CD4-positive, alpha-beta T cell treated with Interferon gamma for 1 hour (primary cell): ENCODE measurements at places on chromosomes 12 and 14.

DNA sequence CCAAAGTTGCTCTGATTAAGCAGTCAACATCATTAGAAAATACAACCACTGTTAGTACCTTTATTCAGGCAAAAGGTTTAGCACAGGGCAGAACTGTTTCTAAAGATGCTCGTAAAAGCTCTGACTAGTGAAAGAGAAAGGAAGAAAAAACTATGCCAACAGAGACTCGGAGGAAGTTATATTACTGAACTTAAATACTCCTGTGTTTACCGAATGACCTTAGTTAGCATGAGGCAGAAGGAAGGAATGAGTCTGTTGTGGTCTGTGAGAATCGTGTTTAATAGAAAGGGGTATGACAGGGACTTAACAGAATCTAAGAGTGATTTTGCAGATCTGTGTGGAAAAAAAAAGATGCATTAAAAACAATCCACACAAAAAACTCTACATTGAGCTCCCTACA, 84.1 kb upstream of the OVCH1 start:
- no peak for DNase-seq

DNA sequence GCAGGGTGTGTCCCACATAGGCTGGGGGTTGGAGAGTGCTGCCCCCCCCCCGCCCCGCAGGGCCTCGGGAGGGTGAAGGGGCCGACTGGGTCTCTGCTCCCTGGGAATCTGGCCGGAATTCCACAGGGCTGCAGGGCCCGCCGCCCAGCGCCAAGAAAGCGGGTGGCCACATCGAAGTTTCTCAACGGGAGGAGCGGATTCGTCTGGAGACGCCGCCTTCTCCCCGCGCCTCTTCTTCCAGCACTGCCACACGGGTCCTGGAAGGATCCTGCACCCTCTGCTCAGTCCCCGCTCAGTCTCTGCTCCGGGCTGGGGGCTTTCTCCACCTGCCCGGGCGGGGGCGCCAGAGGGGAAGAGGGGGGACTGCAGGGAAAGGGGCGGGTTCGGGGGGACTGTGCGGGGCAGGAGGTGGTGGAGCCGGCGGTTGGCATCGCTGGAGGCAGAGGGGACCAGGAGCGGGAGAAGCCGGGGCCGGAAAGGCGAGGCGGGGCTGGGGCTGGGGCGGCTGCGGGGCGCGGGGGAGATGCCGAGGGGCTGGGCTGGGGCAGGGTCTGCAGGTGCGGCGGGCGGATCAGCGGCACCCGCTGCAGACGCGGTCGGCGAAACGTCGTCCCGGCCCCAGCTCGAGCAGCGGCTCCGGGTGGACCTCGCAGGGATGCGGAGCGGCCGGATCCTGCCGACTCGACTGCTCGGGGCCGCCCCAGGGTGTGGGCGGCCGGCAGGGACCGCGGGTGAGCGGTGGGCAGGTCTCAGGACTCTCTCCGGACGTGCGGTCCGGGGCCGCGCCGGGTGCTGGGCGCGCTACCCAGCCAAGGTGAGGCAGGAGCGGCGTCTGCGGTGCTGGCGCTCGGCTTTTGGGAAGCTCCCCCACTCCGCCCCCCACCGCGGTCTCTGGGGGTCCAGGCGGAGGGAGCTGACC, 811.4 kb upstream of the TMEM132C start:
- no peak for DNase-seq

- no peak for DNase-seq
Measured at GRCh38 chr14:78605025-78605762, 435.0 kb downstream of the NRXN3 start.

GRCh38 chr12:79961411-79961810, 26.5 kb upstream of the PPP1R12A start:
- no peak for DNase-seq

- no peak for DNase-seq
Measured at GRCh38 chr14:85150166-85150565, 379.8 kb upstream of the FLRT2 start.

- DNase-seq, result no peak
Measured at GRCh38 chr14:47302121-47302520, 373.3 kb downstream of the MDGA2 start.

DNA sequence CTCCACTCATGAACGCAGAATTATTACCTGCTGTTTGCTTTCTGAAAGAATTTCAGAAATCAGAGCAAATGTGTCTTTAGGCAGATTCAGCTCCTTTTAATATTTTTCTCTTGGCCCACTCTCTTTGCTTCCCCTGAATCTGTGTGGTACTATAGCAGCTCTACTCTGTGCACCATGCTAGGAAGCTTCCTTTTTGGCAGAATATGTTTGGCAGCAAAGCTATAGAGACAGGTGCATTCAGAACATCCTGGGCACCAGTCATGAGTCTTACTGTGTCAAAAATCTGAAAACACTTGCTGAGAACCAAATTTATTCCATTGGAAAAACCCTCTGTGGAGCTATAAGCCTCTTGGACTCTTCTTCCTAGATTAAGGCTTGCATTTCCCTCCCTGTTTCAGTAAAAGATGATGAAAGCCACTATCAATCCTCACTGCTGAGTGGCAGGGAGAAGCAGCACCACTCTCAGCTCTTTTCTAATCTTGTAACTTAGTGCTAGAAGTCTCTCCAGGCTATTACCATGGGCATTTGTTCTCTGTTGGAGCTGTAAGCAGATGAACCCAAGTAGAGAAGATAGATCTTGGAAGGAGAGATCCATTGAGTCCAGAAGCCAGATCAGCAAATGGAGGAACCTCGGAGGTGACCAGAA, 18.2 kb downstream of the CIPC start:
- DNase-seq, result no peak

DNA sequence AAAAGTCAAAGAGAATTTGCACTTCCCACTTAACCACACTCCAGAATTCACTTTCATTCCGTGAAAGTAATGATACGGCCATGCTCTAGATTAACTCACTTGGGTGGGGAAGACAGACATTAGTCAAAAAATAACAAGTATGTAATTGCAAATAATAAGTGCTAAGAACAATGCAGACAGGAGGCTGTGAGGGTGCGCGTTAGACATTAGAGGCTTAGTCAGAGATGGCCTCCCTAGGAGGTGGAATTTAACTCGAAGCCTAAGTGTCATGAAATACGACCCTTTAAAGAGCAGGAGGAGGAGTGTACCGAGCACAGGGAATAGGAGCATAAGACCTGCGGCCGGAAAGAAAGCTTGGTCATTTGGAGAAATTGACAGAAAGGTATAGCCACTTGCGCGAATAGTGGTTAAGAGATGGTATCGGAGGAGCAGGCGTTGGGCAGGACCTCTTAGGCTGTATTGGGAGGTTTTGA, 628 bp downstream of the SNRPF start:
- no peak for DNase-seq

DNA sequence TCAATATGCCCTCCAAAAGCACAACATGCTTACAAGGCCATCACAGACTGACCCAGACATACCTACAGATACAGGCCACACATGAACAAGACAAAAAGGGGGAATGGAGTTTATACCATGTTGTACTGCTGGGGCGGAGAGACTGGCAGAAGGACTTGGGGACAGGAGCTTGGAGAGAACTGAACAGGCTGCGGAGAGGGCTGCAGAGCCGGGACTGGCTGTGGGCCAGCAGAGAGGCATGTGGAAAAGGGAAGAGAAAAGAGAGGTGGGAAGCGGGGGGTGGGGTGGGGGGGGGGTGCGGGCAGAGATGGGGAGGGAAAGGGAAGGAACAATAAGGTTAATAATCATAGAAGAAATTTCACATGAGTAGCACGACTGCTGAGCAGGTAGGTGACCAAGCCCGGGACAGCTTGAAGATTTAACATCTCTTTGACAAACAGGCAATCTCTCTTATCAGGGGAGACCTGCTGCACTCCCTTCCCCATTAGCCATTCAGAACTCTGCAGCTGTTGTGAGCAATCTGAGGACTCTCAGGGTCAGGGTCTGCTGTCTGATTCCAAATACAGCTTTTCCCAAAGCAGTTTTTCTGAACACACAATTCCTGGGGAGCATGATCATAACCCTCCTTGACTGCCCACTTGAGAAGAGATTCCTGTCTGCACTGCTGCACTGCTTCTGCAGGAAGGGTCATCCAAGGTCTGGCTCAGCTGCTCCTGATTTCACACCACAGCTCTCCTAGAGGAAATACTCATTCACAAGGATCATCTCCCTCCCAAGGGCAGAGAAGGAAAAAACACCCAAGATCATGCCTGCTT, 21.6 kb upstream of the STAC3 start:
- DNase-seq, result no peak
